ENCODE measurements at places on chromosomes 2 and 18.

DNA sequence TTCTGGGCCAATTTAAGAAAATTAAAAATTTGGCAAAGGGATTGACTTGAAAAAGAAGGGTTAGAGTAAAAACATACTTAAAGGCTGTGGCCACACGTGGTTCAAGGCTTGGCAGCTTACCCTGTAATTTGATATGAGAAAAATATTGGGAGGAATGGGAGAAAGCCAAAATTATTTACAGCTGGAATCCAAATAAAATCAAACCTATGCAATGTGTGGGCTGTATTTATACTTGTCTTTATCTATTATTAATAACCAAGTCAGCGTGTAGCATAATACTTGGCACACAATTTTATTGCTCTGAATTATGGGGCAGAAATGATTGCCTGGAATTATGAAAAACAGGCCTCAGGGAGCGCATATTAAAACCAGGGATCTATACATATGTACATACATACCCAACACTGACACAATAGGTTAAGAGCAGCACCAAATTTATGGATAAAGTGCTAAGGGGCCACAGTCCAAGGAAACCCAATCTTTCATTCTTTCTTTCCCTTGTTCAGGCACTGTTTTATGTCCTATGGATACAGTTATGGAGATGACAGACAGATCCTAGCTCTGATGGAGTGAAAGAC, 35.6 kb downstream of the FAM124B start:
- no peak for DNase-seq

DNA sequence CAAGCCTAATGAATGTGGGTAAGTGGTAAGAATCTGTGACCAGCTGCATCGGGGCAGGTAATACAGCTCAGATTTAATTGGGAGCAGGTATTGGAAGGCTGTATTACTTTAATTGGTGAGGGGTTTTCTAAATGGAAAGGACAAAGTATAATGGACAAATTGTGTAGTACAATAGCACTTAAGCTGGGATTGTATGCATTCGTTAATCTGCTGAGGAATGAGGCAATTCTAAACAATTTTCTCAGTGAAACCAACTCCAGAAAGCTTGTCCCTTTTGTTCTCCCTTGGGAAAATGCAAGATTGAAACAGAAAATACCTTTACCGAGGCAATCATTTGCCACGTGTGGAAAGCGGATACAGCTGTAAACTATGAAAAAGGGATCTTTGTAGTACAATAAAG, 801.6 kb upstream of the POU3F3 start:
- no peak for DNase-seq

DNA sequence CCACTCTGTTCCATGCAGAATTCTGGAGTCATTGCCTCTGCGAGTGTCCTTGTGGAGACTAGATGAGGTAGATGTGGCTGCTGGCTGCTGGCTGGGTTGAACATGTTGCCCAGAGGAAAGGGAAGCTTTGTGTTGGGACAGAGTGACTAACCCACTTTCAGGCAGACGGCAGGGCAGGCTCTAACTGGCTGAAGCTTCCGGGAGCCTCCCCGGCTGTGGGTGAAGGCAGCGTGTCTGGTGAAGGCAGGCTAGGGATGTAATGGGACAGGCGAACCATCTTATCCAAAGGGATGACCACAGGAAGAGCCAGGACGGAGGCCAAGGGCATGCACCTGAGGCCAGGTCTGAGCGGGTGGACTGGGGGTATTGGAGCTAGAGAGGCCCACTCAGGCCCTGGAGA, 16.0 kb downstream of the ASPRV1 start:
- no peak for DNase-seq

- DNase-seq = no peak
Measured at GRCh38 chr2:43511199-43511598, 84.6 kb downstream of the THADA start.

GRCh38 chr2:128395640-128396499, 77.2 kb upstream of the HS6ST1 start:
- DNase-seq = no peak

DNA sequence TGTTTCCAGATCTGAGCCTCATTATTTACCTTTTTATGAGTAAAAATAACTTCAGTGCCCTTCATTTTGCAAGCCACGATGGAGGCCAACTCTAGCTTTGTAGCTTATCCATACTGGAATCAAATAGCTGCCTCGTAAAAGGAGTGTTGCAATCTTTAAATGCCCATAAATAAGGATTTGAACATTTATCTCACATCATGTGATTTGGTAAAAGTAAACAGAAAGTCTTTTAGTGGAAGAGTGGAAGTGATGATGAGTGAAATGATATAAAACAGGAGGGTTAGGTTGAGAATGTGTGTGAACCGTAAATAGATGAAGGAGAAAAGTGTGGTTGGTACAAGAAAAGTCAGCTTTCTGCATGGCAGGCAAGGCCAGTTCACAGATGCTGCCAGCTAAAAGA, 348.9 kb downstream of the OSR1 start:
- DNase-seq = no peak

GRCh38 chr2:96737831-96738230, 2.0 kb downstream of the LMAN2L start:
- DNase-seq = no peak

DNA sequence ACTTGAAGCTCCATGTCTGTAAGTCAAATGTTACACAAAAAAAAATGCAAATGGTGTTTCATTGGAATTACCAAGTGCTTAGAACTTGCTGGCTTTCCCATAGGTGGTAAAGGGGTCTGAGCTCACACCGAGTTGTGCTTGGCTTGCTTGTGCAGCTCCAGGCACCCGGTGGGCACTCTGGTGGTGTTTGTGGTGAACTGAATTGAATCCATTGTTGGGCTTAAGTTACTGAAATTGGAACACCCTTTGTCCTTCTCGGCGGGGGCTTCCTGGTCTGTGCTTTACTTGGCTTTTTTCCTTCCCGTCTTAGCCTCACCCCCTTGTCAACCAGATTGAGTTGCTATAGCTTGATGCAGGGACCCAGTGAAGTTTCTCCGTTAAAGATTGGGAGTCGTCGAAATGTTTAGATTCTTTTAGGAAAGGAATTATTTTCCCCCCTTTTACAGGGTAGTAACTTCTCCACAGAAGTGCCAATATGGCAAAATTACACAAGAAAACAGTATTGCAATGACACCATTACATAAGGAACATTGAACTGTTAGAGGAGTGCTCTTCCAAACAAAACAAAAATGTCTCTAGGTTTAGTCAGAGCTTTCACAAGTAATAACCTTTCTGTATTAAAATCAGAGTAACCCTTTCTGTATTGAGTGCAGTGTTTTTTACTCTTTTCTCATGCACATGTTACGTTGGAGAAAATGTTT, 97.9 kb upstream of the IL1R2 start:
- no peak for DNase-seq

DNA sequence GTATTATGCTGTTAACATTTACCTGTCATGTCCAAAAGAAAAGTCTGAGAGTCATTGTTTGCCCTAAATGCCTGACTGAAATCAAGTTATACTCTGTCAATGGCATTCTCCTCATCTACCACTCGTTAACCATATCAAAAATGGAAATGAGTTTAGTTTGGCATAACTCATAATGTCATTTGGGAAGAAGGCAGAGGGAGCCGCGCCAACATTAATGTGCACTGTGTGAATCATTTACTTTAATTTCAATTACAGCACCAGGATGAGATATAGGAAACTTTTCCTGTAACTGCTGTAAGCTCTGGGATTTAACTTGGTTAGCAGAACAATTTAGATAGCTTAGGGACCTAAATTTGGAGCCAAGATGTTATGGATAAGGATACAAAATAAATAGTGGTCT, 871.2 kb upstream of the POU3F3 start:
- DNase-seq = no peak

DNA sequence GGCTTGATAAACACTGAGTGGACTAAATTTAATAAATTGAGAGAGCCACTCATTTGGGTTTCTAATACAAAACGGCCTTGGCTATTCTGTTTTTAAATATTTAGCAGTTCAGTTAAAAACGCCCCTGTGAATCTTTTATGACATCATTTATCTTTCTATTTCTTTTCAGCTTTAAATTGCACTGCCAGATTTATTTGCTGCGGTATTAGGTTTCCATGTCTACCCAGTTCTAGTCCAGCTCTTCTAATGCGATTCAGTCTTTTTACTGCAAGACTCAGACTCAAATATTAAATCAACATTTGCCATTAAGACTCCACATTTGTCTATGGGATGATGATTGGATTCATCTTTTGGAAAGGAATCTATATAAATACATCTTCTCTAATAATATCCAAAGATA, 2174.3 kb upstream of the PIK3C3 start:
- DNase-seq = no peak

GRCh38 chr2:77831898-77832297, 309.7 kb upstream of the LRRTM4 start:
- no peak for DNase-seq

GRCh38 chr18:21386523-21387240, 144.7 kb downstream of the GREB1L start:
- DNase-seq = no peak

DNA sequence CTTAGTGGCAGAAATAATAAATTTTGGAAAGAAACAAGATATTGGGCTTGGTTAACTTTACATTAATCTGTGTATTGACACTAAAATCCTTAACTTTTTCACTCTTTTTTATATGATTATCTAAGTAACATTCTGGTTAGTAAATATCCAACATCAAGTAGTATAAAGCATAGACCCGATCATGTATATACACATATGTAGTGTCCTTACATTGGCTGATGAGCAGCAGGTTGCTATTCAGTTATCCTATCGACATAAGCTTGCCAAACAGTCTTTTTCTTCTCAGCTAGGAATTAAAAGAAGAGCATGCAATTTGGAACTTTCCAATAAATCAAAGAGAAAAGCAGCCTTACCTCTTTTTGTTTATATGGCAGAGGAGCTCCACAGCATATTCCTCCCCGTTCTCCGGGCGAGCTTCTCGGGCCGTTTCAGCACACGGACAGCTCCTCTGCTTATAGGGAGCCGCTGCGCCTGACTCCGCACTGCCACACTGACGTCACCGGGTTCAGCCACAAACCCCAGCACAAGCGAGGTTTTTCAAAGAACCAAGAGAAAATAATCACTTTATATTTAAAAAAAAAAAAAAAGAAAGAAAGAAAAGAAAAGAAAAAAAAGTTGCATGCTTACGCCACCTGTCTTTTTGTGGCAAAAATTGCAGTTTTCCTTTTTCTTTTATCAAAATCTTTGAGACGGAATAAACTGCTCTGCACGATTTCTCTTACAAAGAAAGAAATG, at the start of gene SCG2:
SCG2 (minus strand) TSS at position 430 of the 735 bp plus-strand sequence. CDS start 3,079 bp downstream, outside the sequence.
- DNase-seq = no peak

- DNase-seq = no peak
Measured at GRCh38 chr2:195709901-195710806, 53.1 kb downstream of the SLC39A10 start.

DNA sequence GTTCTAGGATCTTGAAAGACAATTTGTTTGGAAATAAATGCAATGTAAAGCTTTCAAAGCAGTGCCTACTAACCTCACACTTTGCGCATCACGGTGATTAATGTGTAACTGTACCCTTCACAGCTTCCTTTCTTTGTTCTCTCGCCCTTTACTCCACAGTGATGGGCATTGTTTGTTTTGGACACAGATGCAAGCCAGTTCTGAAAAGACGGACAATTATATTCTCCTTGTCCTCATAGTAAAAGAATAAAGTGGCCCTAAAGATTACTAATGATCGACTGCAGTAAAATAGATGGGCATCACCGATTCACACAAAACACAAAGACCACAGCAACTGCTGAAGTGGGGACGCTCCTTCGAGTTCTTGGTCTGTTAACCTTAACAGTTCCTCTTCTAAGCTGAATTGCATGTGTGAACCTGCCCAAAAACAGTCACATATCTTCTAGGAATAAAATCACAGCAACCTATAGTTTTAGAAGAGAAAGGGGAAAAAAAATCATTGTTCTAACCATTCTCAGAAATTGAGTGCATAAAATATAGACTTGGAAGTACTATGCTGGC, 7.7 kb downstream of the L3MBTL4 start:
- DNase-seq = no peak

- no peak for DNase-seq
Measured at GRCh38 chr2:69095305-69095704, 82.3 kb downstream of the ANTXR1 start.

DNA sequence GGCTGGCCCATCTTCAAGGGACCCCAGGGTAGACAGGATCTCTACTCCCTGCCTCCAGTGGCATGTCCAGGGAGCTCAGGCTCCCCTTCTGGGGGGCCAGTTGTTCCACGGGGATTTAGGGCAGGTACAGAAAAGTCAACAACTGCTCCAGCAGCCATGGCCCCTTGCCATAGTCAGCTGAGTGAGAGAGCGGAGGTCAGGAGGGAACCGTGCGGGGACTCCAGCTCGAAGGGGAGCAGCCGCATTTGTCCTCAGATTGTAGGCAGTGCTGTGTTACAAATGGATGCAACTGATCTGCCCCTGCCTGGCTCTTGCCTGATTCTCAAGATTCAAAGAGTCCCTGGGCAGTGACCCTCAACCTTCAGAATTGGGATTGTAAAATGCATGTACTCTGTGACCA, 49.9 kb downstream of the ITGB1BP1 start:
- no peak for DNase-seq

DNA sequence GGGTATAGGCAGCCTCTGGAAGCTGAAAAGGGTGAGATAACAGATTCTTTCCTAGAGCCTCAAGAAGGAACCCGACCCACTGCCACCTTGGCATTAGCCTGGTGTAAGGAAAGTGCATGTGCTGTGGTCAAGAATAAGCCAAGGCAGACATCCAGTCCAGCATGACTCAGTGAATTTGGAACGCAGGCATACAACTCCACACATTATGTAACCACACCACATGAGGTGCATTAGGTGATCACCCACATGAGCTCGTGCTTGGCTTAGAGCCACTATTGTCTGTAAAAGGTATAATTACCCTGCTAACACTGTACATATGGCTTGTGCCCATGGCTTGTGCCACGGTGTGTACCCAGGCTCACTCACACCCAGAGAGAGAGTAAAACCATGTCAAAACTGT, 583.7 kb upstream of the HNMT start:
- no peak for DNase-seq

- peak; percentile 66 for DNase-seq
Measured at GRCh38 chr2:9473985-9474360, 378 bp upstream of the IAH1 start.

GRCh38 chr2:192151853-192152252, 42.9 kb downstream of the TMEFF2 start:
- DNase-seq = no peak

GRCh38 chr2:3198119-3198518, 179.5 kb downstream of the EIPR1 start:
- DNase-seq = no peak

GRCh38 chr18:10085876-10086275, 172.1 kb downstream of the VAPA start:
- DNase-seq = no peak

- DNase-seq = no peak
Measured at GRCh38 chr2:97812931-97813330, 99.6 kb downstream of the ZAP70 start.

DNA sequence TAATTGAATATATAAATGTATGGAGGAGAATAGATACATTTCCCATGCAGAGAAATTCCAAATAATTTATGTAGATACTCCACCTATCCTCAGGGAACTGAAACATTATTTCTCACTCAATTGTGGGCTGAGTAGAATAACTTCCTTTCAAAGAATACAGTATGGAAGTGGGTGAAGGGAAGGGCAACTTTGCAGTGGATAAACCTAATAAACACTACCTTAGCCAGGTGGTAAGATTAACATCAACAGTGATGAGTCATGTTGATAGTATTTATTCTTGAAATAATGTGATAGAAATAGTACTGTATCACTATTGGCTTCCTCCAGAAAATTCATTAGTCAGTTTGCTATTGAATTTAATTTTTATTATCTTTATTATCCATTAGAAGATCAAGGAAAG, 716.4 kb upstream of the CHAC2 start:
- DNase-seq = no peak

- no peak for DNase-seq
Measured at GRCh38 chr2:15548974-15549373, 12.2 kb downstream of the NBAS start.

- DNase-seq = no peak
Measured at GRCh38 chr18:33201509-33201926, 239.0 kb downstream of the CCDC178 start.
